Left ventricle myocardium inferior (tissue), 1 donor: ENCODE measurements at places on chromosomes 1 and 21. TPM values are rescaled to one million over a fixed set of nuclear protein-coding genes. Genes with fewer than 3 reads are reported as not detected.

The CKS1B gene
- 17.8 TPM for total RNA-seq

The MIGA1 gene
- 11.2 TPM for total RNA-seq

- DNase-seq: no peak
Measured at GRCh38 chr1:14112613-14113012, 412.6 kb downstream of the PRDM2 start.

- peak; percentile 35 for DNase-seq
Measured at GRCh38 chr1:183807549-183808168, 2.7 kb downstream of the RGL1 start.

GRCh38 chr21:42596657-42597056 is 56.8 kb upstream of the PDE9A start:
- no peak for DNase-seq

DNA sequence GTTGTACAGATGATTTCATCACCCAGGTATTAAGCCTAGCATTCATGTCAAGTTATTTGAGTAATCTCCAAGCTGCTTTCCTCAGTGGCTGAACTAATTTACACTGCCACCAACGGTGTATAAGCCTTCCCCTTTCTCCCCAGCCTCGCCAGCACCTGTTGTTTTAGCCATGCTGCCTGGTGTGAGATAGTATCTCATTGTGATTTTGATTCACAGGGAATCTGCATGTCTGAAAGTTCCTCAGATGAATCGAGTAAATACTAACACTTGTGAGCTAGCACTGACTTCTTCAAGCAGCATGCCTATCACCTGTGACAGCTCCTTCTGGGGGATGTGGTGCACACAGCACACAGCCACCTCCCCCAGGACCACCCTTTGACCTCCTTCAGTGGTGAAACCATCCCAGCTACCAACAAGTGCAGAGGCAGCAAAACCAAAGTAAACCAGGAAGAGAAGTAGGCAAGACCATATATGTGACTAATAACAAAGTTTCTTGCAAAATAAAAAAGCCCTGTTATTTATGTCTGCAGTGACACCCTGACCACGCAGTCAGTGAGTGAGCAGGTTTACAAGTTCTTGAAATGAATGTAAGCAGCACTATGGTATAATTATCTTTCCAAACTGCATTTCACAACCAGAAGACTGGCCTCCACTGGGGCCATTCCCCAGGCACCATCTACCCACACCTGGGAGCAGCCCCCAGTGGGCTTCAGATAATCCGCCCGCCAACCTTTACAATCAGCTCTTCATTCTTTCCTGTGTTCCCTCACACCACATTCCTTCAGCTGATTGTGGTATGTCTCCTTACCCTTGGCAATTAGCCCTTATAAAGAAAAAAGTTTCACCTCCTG is 173.8 kb downstream of the ETS2 start:
- no peak for DNase-seq
